ENCODE measurements at places on chromosomes 1 and 21.
A peak's percentile ranks its signal among the peaks of the same experiment; 100 is the strongest.

DNA sequence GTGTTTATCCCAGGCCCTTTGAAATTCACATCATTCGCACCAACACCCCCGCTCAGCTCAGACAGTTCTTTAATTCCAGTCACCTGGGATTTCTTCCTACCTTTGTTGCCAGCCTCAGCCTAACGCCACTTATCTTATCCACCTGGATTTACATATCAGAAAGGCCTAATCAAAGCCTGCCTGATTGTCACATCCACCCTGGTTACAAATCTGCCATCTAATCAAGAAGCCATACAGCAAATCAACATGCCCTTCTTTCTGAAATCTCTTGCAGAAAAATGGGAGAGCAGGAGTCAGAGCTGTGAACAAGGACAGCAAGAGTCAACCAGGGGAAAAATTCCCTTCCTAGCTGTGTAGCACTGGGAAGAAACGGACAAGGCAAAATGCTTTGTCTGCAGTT, 173.2 kb upstream of the DAB1 start:
- no peak for DNase-seq

- no peak for DNase-seq
These were observed 168.0 kb downstream of the GRIK3 start for GRCh38 chr1:36866169-36866814.

DNA sequence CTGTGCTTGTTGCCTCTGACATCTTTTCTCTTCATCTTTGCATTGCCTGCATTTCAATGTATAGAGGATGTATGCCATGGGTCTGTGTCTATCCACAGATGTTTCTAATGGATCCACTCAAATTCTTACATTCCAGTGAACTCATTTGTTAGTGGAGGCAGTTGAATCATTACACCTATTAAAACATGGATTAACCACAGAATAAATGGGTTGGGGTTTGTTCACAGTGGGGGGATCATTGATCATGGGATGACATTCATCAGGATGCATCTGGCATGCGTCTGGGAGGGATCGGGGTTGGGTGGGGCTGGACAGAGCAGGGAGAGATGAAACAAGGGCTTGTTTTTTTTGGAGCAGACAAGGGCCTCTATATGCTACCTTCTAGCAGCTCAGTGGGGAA, 182.5 kb downstream of the RHOU start:
- no peak for DNase-seq

- no peak for DNase-seq
These were observed at the start of gene ARHGEF10L for GRCh38 chr1:17539477-17540254. TSS of gene ARHGEF10L (plus strand) at chr1:17539698. CDS start at chr1:17580596, 40,898 bp downstream.

GRCh38 chr1:3543076-3544039, 68.0 kb downstream of the MEGF6 start:
- DNase-seq, result no peak

- DNase-seq, result peak; percentile 51
These were observed 101.4 kb upstream of the VAMP3 start for GRCh38 chr1:7669559-7670311.

GRCh38 chr21:20311234-20311787, 686.9 kb upstream of the NCAM2 start:
- DNase-seq, result no peak

Data from CD4-positive, alpha-beta T cell treated with Interferon gamma for 1 hour (primary cell).